ENCODE measurements at places on chromosomes 11 and 22.

GRCh38 chr11:93653080-93653479 is 8.4 kb upstream of the CEP295 start:
- H3K27me3 ChIP-seq: peaks cover 16% of the 10 kb centered on the region
- H3K27ac ChIP-seq: no peak overlapping the region
- DNase-seq: no peak
- H3K4me3 ChIP-seq: no peak overlapping the region
- no peaks in the 10 kb centered on the region for H3K36me3 ChIP-seq
- H3K4me1 ChIP-seq: peaks cover 3% of the 10 kb centered on the region

DNA sequence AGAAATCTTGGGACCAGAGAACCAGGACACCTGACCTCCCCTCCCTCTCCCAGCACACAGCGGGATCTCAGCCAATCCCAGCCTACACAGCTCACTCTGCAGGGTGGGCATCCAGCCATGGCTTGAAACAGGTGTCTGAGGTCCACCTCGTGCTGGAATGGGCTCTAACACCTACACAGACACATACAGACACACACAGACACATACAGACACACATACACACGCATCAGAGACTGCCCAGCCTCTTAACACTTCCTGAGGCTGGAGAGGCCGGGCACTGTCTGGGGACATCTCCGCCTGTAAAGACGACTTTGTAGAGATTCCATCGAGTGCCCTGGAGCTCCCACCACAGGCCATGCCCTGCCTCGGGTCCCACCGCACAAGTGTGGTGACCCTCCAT is 36.7 kb downstream of the CAPN1 start:
- peaks cover 4% of the 10 kb centered on the region for H3K36me3 ChIP-seq
- H3K27me3 ChIP-seq: peaks cover 6% of the 10 kb centered on the region
- DNase-seq: no peak
- H3K27ac ChIP-seq: no peak overlapping the region
- H3K4me3 ChIP-seq: no peak overlapping the region
- peaks cover 27% of the 10 kb centered on the region for H3K4me1 ChIP-seq

- no peak for DNase-seq
- H3K27ac ChIP-seq: no peak overlapping the region
- no peaks in the 10 kb centered on the region for H3K27me3 ChIP-seq
- H3K4me1 ChIP-seq: peaks cover 60% of the 10 kb centered on the region
These were observed 199.9 kb downstream of the MAML2 start for GRCh38 chr11:96143041-96143521.

GRCh38 chr11:47204637-47204989 is 10.2 kb upstream of the DDB2 start:
- no peak overlapping the region for H3K27ac ChIP-seq
- H3K4me3 ChIP-seq: no peak overlapping the region
- no peaks in the 10 kb centered on the region for H3K27me3 ChIP-seq
- H3K36me3 ChIP-seq: no peaks in the 10 kb centered on the region

DNA sequence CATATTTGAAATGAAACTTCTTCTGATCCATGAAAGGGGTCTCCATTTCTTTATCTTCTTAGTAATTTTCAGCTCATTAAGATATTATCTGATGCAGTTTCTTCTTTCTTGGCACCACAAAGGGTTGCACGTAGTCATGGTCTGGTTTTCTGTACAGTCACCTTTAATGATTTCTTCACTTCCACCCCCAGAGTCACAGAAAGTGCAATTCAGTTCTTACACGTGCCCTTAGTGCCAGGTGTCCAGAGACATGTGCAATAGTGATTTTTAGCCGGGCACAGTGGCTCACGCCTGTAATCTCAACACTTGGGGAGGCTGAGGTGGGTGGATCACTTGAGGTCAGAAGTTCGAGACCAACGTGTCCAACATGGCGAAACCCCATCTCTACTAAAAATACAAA is 202.8 kb upstream of the MTNR1B start:
- peaks cover 9% of the 10 kb centered on the region for H3K4me1 ChIP-seq
- no peak overlapping the region for H3K27ac ChIP-seq
- no peak for DNase-seq
- H3K27me3 ChIP-seq: peaks cover 18% of the 10 kb centered on the region
- H3K4me3 ChIP-seq: no peak overlapping the region

DNA sequence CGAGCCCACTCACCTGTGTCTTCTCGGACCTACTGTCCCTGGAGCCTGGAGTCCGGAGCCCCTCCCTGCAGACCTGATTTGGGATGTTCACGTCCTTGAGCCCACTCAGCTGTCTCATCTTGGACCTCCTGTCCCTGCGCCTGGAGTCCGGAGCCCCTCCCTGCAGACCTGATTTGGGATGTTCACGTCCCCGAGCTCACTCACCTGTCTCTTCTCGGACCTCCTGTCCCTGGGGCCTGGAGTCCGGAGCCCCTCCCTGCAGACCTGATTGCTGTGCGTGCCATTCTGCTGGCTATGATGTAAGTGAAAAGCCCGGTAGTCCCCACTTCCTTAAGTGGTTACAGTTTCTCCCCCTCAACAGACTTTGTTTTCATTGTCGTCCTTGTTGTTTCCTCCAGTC is 867.1 kb downstream of the BRD1 start:
- no peak overlapping the region for H3K27ac ChIP-seq
- H3K4me3 ChIP-seq: no peak overlapping the region
- peaks cover 35% of the 10 kb centered on the region for H3K27me3 ChIP-seq
- peaks cover 1% of the 10 kb centered on the region for H3K4me1 ChIP-seq
- H3K36me3 ChIP-seq: no peaks in the 10 kb centered on the region
- DNase-seq: no peak

GRCh38 chr22:32515084-32515483 is 40.5 kb downstream of the FBXO7 start:
- H3K27ac ChIP-seq: no peak overlapping the region
- H3K27me3 ChIP-seq: no peaks in the 10 kb centered on the region
- no peaks in the 10 kb centered on the region for H3K36me3 ChIP-seq
- no peak overlapping the region for H3K4me3 ChIP-seq
- H3K4me1 ChIP-seq: no peaks in the 10 kb centered on the region
- DNase-seq: no peak

- no peaks in the 10 kb centered on the region for H3K4me1 ChIP-seq
- no peak for DNase-seq
- no peak overlapping the region for H3K27ac ChIP-seq
- H3K27me3 ChIP-seq: no peaks in the 10 kb centered on the region
- H3K4me3 ChIP-seq: no peak overlapping the region
- no peaks in the 10 kb centered on the region for H3K36me3 ChIP-seq
These were observed 97.9 kb downstream of the SPATA19 start for GRCh38 chr11:133747409-133747808.

GRCh38 chr11:65491163-65491465 is 7.7 kb upstream of the MALAT1 start:
- H3K4me3 ChIP-seq: no peak overlapping the region
- peaks cover 1% of the 10 kb centered on the region for H3K36me3 ChIP-seq
- DNase-seq: no peak
- no peak overlapping the region for H3K27ac ChIP-seq

- H3K27me3 ChIP-seq: no peaks in the 10 kb centered on the region
- no peak overlapping the region for H3K27ac ChIP-seq
- DNase-seq: no peak
- H3K4me1 ChIP-seq: peaks cover 2% of the 10 kb centered on the region
These were observed 12.5 kb upstream of the CCDC117 start for GRCh38 chr22:28759861-28760560.

GRCh38 chr22:46280063-46280817 is 12.4 kb downstream of the TTC38 start:
- no peak for DNase-seq
- no peaks in the 10 kb centered on the region for H3K4me1 ChIP-seq
- H3K27ac ChIP-seq: no peak overlapping the region
- H3K36me3 ChIP-seq: peaks cover 16% of the 10 kb centered on the region
- H3K4me3 ChIP-seq: no peak overlapping the region

- H3K4me1 ChIP-seq: peaks cover 27% of the 10 kb centered on the region
- no peaks in the 10 kb centered on the region for H3K36me3 ChIP-seq
- no peak overlapping the region for H3K27ac ChIP-seq
These were observed 12.5 kb downstream of the GDPD5 start for GRCh38 chr11:75513250-75513649.

GRCh38 chr22:46517255-46517761 is 20.1 kb downstream of the CELSR1 start:
- H3K36me3 ChIP-seq: no peaks in the 10 kb centered on the region
- H3K27me3 ChIP-seq: no peaks in the 10 kb centered on the region
- H3K27ac ChIP-seq: no peak overlapping the region
- no peak overlapping the region for H3K4me3 ChIP-seq
- no peak for DNase-seq

GRCh38 chr22:23207729-23208393 is 27.6 kb downstream of the BCR start:
- DNase-seq: no peak
- peaks cover 25% of the 10 kb centered on the region for H3K4me1 ChIP-seq
- H3K27me3 ChIP-seq: no peaks in the 10 kb centered on the region

DNA sequence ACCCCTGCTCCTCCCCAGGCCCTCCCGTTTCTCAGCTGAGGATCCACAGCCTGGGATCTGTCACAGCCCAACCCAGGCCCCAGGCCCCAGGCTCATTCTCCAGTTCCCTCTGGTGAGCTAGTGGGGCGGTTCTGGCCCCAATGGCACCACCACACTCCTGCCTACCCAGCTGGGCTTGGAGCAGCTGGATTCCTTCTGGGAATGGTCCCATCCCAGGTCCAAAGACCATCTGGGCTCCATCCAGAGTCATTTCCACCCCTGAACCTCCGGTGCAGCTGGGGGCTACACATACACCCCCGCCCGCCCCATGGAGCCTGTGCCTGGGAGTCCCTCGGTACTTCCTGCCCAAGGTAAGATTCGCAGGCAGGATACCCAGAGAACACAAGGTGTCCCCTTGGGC is 35.5 kb upstream of the PDGFB start:
- H3K27ac ChIP-seq: no peak overlapping the region
- no peaks in the 10 kb centered on the region for H3K36me3 ChIP-seq
- no peak for DNase-seq
- H3K4me1 ChIP-seq: no peaks in the 10 kb centered on the region
- no peak overlapping the region for H3K4me3 ChIP-seq
- H3K27me3 ChIP-seq: peaks cover 16% of the 10 kb centered on the region

GRCh38 chr11:6413791-6414201 is 5.1 kb downstream of the APBB1 start:
- peak; percentile 61 for DNase-seq
- peaks cover 16% of the 10 kb centered on the region for H3K4me1 ChIP-seq
- no peak overlapping the region for H3K4me3 ChIP-seq
- H3K27ac ChIP-seq: no peak overlapping the region
- H3K36me3 ChIP-seq: peaks cover 1% of the 10 kb centered on the region

DNA sequence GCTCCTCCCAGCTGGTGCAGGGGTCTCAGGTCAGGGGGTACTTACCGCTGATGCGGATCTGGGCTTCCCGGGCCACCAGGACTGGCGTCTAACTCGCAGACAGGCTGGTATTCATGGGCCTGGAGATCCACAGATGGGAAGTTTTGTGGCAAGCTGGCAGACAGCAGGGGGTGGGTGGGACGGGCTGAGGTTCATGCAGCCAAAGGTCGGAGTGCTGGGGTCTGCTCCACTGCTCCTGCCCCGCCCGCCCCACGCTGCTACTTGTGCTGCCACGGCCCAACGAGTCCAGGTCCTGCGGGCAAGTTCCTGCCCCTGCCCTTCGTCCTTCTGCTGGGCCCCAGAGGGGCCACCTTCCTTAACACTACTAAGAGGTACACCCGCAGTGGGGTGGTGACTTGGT is 3.1 kb downstream of the ACY3 start:
- H3K36me3 ChIP-seq: no peaks in the 10 kb centered on the region
- no peak overlapping the region for H3K4me3 ChIP-seq
- H3K4me1 ChIP-seq: peaks cover 50% of the 10 kb centered on the region
- no peak for DNase-seq
- H3K27ac ChIP-seq: no peak overlapping the region
- no peaks in the 10 kb centered on the region for H3K27me3 ChIP-seq

DNA sequence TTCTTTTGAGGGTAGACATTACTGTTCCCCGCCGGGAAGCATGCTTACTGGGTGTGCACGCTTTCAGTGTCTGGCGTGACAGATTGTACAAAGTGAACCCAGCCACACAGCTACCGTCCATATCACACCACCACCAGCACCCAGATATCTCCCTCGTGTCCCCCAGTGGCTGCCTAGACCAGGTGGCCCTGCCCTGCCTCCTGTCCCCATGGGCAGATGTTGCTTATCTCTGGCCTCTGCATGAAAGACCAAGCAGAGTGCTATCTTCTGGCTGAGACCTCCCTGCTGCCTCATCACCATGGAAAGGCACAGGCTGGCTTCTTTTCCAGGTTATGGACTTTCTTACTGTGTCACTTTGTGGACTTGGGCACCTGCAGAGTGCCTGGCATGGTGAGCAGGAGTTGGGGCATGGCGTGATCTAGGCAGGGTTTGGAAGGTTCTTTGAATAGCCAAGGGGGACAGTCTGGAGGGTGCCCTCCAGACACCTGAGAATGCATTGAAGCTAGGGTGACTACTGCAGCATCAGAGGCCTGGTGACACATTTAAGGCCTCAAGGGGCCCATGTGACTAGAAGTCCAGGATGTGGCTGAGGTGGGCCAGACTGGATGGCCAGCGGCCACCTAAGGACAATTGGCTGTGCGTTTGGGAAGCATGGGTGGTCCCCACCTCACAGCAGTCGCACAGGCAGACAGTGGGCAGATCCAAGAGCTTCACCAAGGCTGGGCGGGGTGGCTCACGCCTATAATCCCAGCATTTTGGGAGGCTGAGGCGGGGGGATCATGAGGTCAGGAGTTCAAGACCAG is 4.7 kb downstream of the TANGO2 start:
- H3K27ac ChIP-seq: no peak overlapping the region
- no peak for DNase-seq
- peaks cover 20% of the 10 kb centered on the region for H3K4me1 ChIP-seq

DNA sequence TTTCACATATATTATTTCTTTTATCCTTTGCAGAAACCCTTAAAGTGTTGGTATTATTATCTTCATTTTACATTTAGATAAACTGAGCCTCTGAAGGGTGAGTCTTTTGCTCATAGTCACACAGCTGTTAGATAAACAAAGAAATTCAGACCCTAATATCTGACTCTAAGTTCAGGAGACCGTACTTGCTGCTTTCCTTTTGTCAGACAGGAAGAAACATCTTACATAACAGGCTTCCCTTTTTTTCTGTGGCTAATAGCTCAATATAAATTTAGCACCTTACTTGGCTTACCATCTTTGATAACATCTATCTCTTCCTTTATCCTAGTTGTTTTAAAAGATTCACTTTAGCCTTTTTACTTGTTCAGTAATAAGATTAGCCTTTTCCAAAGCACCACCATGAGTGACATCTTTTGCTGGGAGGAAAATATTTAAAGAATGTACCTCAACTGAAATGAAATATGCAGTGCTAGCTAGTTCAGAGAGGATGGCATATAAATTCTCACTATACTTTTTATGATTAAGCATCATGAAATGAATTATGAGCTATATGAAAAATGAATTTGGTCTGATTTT is 128.6 kb downstream of the WNT11 start:
- H3K27me3 ChIP-seq: no peaks in the 10 kb centered on the region
- DNase-seq: no peak
- peaks cover 7% of the 10 kb centered on the region for H3K4me1 ChIP-seq
- peaks cover 9% of the 10 kb centered on the region for H3K36me3 ChIP-seq

GRCh38 chr11:114664641-114665040 is 13.7 kb upstream of the NXPE2 start:
- no peak overlapping the region for H3K4me3 ChIP-seq
- no peak overlapping the region for H3K27ac ChIP-seq
- no peaks in the 10 kb centered on the region for H3K36me3 ChIP-seq
- DNase-seq: no peak
